ENCODE measurements at places on chromosomes 4 and X.

DNA sequence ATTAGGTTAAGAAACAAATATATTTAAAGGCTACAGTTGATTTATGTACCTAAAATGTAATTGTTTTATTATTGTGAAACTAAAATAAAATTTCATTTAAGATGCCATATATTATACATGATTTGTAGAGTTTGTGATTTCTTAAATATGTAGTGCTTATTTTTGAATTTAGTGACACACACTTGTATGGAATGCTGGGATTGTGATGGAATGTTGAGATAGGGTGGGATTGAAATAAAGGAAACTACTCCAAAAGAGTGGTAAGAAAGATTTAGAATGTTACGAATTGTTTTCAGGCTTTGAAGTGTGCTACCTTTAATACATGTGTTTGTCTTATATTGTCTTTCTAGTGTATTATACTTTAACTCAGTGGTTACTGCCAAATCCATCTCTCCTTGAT lies 330.3 kb upstream of the PITX2 start:
- DNase-seq = no peak

DNA sequence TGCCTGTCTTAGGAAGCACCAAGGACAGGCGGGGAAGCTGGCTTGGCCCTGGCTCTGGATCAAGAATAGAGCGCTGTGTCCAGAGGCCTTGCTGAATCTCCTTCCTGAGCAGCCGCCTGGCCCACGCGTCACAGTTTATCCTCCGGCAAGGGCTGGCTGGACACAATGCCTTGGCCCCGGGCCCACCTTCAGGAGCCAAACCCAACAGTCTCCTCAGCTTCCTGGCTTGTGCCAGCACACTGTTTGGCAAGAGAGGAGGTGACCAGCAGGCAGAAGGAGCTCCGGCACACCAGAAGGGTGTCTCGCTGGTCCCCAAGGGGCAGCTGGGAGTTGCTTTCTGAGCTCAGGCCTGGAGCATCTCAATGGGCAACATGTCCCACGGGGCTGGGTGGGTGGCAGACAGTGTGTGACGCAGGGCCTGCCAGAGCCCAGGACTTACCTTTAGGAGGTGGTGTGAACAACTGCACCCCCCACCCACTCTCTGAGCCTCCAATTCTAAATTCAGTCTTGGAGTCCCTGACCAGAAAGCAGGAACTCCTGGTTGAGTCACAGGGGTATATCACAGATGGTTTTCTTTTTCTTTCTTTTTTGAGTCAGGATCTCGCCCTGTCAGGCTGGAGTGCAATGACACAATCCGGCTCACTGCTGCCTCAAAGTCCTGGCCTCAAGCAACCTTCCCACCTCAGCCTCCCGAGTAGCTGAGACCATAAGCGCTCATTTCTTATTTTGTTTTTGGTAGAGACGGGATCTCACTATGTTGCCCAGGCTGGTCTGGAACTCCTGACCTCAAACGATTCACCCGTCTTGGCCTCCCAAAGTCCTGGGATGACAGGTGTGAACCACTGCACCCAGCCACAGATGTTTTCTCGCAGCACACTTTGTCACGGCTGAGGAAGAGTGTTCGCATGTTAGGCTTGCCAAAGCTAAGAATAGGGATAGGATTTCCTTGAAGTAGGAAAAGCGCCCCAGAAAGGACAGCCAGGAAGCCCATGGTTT lies 361.2 kb downstream of the BCOR start:
- DNase-seq = no peak

GRCh38 chr4:169620880-169621248 lies 486 bp downstream of the CLCN3 start:
- no peak for DNase-seq

DNA sequence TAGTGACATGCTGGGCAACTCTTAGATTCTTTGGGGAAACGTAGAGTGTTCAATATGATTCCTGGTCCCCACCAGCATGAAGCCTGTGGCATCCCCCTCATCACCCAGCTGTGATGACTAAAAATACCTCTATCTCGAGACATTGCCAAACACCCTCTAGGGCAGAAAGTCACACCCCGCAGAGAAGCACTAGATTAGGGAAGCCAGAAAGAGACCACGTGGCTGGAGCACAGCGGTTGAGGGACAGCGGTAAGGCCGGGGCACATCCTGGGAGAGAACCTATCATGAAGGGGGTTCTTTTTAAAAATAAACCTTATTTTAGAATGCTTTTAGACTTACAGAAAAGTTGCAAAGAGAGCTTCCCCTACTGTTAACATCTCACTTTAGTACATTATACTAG lies 11.0 kb downstream of the FAT1 start:
- DNase-seq = no peak

GRCh38 chr4:96186593-96186992 lies 346.7 kb downstream of the PDHA2 start:
- no peak for DNase-seq

DNA sequence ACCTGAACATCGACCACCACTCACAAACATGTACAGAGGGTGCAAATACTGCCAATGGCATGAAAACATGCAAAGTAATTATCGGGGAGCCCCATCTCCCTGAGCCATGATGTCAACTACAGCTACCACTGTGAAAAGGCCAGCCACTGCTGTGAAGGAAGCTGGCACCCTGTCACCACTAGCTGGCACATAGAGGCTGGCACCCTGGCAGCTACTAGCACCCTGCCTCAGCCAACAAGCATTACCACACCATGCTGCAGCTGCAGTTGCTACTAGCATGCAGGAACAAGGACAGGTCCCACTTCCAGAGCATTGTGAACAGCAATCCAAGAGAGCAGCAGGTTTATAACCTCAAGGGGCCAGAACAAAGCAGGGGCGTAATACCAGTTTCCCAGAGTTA lies 81.4 kb downstream of the PRR32 start:
- DNase-seq = no peak

GRCh38 chrX:53738370-53738906 lies 51.9 kb upstream of the HUWE1 start:
- DNase-seq = no peak

GRCh38 chr4:8851321-8852117 lies 20.1 kb downstream of the HMX1 start:
- no peak for DNase-seq

GRCh38 chr4:13920901-13921300 lies 293.4 kb upstream of the BOD1L1 start:
- DNase-seq = no peak

DNA sequence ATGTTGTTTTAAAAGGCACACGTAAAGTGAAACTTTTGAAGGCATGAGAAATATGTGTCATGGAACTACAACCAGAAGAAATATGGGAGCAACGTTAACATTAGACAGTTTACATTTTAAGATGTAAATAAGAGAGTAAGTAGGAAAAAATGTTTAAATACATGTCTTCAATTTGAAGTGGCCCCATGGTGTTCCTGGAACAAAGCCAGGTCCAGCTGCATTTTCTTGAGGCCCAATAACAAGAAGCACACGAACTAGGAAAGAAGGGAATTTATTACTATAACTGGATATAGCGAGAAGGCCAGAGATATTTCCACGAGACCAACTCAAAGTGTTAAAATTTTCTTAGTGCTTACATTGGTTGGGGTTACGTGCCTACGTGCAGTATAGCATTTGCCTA lies 458.1 kb downstream of the KCTD8 start:
- DNase-seq = no peak

GRCh38 chr4:68304731-68305130 lies 45.2 kb downstream of the YTHDC1 start:
- no peak for DNase-seq

GRCh38 chr4:76990288-76991080 lies 40.9 kb downstream of the SEPTIN11 start:
- no peak for DNase-seq

- no peak for DNase-seq
Observed at GRCh38 chrX:49761481-49761880, 65.7 kb upstream of the PAGE1 start.

GRCh38 chrX:14504960-14505538 lies 24.3 kb upstream of the GLRA2 start:
- DNase-seq = no peak

- DNase-seq = no peak
Observed at GRCh38 chr4:143369552-143369951, 32.9 kb downstream of the GAB1 start.

GRCh38 chr4:62131049-62131448 lies 930.9 kb downstream of the ADGRL3 start:
- DNase-seq = no peak

GRCh38 chr4:3687538-3687937 lies 78.6 kb upstream of the ADRA2C start:
- DNase-seq = no peak

GRCh38 chrX:68490644-68491043 lies 8.2 kb upstream of the YIPF6 start:
- DNase-seq = no peak
